ENCODE measurements at places on chromosomes 5 and 9.

GRCh38 chr5:685262-686171, 7.6 kb downstream of the TPPP start:
- no peak for DNase-seq

GRCh38 chr5:133252133-133252480, 200.3 kb downstream of the HSPA4 start:
- DNase-seq, result no peak

DNA sequence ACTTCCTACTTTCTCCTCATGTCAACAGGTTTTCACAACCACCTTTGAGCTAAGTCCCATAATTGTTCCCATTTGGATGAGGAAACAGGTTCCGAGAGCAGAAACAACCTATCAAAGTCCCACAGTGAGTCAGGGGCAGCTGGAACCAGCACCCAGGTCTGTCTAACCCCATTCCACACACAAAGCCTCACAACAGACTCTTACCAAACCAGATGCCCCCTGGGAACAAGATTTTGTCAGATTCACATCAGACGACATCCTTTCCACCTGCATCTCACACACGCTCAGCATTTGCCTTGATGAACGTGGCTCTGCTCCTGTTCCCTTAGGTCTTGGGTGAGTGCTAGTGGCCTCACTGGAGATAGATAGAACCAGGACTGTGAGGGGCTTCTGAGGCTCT, 17.0 kb downstream of the SWI5 start:
- DNase-seq, result no peak

DNA sequence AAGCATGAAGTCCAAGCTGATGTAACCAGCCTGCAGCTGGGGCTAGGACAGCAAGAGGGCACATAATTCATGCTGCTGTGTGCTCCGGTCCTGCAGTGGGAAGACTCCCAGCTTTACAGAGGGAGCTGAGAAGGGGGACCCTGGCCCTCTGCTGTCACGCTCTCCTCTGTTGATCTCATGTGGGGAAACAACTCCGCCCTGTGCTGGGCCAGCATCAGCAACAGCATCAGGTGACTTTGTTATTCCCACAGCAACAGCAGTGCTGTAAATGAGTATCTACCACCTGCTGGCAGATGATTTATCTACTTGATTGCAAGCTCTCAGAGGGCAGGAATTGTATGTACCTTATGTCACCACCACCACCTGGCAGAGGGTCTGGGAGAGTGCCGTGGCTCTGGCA, 176.2 kb downstream of the COL23A1 start:
- no peak for DNase-seq

DNA sequence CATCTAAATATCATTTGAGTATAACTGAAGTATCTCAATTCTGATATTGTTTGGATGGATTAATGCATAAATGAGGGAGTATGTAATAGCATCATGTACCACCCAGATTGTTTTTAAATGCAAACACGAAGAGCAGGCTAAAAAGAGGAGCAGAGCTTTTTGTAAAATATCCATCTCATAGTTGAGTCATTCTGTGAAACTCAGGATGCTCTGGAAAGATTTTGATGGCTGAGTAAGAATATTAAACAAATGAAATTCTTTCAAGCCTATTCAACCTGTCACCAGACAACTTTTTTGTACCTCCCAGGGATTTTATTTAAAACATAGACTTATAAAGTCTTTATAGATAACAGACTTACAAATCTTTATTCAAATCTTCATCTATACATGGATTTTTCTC, 625.9 kb downstream of the TLE4 start:
- DNase-seq, result no peak
